ENCODE measurements at places on chromosomes 1 and 21.

- no peak for ATAC-seq
Measured at GRCh38 chr1:162847839-162848453, 13.0 kb downstream of the CCDC190 start.

DNA sequence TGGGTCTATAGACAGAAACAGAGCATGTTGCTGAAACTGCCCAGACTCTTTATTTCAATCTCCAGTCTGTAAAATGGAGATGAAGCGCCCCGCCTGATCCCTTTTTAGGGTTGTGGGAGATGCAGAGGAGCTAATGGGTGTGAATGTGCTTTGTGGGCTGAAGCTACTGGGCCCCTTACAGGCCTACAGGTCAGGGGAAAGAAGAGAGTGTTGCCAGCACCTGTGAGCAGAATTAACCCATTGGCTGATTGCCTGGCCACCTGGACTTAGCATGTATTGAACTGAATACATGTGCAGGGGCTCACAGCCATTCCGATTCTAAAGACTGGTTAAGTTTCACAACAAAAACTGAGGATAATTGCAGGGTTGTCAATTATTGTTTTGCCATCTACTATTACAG, 13.9 kb upstream of the ATF3 start:
- no peak for ATAC-seq

DNA sequence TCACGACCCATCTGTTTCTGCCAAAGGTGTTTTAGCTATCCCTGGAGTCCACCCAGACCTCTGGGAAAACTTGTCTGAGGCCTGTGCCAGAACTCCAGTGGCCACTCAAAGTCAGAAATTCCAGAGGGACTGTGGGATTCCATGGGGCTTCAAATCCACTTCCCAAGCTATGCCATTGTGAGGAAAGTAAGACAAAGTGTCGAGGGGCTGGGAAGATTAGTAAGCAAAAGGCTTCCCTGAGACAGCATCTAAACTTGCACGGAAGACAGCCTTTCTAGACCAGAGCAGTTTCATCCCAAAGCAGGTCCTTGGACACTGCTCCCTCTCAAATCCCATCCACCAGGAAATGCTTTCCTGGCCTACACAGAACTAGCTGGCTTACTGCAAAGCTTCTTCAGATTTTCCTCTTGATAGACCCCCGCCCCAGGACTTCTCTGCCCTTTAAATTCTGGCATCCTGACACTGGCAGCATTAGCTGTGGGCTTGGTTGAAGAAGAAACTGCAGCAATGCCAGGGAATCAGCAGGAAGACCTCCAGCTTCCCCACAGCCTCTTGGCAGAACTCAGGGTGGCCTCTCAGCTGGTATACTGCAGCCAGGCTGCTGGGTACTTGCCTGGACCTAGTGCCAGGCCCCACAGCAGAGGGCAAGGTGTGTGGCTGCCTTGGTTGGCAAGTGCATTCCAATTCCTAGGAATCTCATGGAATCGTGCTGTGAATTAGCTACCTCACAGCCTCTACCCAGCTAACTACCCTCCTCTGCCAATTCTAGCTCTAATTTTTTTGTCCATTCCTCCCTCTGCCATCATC, 27.3 kb upstream of the LMX1A start:
- no peak for ATAC-seq

- ATAC-seq, result no peak
Measured at GRCh38 chr1:42133809-42134526, 19.2 kb upstream of the GUCA2B start.

- no peak for ATAC-seq
Measured at GRCh38 chr21:46111193-46111571, 13.3 kb downstream of the COL6A2 start.

GRCh38 chr1:113223546-113223945, 150.5 kb downstream of the LRIG2 start:
- ATAC-seq, result no peak

GRCh38 chr1:9701665-9702064, 50.1 kb downstream of the PIK3CD start:
- no peak for ATAC-seq

DNA sequence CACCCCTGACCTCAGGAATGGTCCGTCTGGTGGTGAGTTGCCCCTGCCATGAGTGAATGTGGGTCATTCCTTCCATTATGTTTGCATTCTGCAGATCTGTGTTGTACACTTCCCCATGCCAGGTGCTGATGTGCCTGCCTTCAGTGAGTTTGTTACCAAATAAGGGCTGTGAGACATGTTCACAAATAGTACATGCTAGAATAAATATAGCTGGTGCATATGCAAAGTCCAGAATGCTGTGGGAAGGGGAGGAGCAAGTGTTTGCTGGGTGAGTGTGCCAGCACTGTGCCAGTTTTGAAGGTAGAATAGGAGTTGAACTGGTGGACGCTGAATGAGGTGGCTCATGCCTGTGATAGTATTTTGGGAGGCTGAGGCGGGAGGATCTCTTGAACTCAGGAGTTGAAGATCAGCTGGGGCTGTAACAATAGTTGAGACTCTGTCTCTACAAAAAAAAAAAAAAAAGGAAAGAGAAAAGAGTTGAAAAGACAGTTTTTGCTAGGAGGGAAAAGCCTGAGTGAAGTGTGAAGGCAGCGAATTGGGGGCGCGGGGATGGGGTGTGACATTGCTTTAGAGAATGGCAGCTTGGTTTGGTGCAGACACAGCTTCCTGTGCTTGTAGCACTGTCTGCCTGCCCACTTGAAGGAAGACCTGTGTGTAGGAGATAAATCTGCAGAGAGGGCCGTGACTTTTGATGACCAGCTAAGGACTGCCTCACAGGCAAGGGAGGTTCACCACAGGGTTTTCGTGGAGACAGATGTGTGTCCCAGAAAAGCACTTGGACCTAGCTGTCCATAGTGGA, 61.1 kb downstream of the LGR6 start:
- ATAC-seq, result no peak

DNA sequence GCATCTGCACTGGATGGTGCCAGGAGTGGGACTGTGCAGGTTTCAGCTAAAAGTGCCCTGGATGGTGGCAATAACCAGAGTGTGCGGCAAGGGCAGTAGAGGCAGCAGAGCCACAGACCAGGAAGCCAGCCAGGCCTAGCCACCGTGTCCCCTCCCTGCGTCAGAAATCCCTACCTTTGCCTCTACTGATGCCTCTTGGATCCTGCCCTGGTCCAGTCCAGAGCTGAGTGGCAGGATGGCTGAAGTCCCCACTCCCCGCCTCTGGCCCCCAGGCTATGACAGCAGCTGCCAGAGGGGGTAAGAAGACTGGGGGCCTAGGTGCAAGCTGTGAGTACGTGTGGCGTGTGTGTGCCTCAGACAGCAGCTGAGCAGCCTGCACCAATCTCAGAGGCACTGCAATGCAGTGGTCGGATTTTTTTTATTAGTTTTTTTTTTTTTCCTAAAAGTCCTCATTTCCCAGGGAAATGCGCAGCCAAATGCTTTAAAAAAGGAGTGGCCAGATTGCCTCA, 51.9 kb downstream of the SYT2 start:
- ATAC-seq, result no peak

- no peak for ATAC-seq
Measured at GRCh38 chr21:40847951-40848350, 993 bp upstream of the DSCAM start.

DNA sequence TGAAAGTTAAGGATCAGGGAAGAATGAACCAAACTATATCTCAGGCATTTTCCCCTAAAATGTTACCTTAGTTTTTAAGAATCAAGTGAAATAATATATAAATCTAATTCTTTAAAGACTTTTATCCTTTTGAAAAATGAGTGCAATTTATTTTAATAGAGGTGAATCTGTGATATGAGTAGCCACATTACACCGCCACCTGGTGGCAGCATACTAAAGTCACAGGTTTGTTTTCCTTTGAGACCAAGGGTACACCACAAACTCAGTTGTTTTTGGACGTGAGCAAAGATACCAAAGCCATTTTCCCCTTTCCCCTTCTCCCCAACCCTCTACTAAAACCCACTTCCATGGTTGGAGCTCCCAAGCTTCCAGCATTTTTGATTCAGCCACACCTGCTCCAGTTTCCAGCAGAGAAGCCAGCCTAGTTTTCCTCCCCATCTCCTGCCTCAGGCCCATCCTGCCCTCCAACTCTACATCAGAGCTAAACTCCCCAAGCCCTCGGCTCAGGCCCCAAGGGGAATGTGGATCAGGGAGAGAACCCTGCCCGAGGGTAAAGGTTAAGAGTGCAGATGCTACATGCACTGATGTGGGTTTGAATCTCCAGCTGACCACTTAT, 22.9 kb upstream of the LDLRAP1 start:
- peak; percentile 63 for ATAC-seq

- ATAC-seq, result no peak
Measured at GRCh38 chr1:6307099-6307498, 46.2 kb upstream of the GPR153 start.

DNA sequence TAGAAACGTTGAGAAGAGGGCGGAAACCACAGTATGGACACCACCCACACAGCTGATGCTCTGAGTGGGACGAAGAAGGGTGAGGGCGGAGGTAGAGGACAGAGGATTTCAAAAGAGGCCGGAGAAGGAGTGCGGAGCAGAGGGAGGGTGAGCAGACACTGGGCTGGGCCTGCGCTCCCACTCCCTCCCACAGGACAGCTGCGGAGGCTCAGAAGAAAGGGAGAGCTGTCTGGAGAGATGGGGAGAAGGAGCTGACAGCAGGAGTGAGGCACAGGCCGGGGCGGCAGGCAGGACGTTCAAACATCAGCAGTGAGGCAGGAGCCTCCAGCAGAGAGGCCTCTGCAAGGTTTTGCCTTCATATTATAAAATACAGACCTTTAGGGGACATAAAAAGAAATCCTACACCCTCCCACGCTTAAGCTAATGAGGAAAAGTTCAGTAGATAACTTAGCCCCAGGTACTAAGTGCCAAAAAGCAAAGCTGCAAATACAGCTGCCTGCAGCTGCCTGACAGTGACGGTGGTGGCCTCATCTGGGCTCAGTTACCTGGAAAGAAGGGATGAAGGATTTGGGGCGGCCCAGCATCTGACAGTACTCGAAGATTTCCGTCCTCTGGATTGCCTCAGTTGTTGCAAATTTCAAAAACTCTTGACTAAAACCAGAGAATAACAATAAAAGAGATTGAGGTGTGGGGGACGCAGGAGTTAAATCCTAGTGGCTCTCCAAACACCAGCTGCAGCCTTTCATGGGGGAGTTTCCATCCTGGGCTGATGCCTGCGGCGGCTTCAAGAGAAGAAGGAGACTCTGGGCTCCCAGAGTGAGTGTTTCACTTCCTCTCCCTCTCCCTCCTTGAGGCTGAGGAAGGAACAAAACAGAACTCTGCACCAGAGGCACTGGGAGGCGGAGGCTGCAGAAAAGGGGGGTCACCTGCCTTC, 25.6 kb downstream of the SEC16B start:
- ATAC-seq, result no peak

GRCh38 chr1:168634951-168635532, 58.6 kb downstream of the XCL1 start:
- no peak for ATAC-seq

GRCh38 chr1:56570924-56571372, 8.4 kb downstream of the PLPP3 start:
- ATAC-seq, result no peak

DNA sequence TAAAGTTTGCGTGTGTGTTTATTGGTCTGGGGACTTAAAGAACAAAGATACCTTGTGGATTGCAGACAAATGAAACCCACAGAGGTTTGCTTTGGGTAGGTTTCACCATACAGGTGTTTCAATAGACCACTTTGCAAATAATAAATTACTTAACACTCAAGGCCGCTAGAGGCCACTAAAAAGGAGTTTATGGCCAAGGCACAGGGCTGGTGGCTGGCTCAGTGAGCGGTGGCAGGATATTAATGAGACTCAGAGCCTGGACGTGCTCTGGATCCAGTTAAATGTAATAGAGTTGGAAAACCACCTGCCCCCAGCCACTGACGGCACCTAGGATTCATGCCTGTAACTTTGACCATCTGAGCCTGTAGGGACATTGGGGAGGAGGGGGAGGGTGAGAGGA, 44.5 kb downstream of the LRRC38 start:
- ATAC-seq, result no peak

DNA sequence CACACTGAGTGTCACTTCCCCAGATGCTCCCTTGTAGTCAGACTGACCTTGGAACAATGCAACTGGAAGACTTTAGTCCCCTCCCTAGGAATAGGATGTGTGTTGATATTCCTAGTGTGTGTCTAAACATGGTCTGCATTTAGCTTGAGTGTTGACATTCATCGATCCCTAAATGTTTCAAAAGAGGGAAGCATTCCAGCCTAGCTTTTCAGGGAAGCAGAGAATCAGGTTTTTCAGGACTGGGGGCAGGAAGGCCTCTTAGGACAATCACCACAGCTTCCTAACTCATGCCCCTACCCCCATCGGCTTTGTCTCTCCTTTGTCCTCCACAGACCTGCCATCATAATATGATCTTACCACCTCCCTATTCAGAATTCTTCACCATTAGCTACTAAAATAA, 43.4 kb downstream of the NMNAT2 start:
- ATAC-seq, result no peak

- ATAC-seq, result no peak
Measured at GRCh38 chr21:17466166-17466565, 46.7 kb upstream of the CXADR start.

GRCh38 chr1:19205403-19205802, 4.7 kb downstream of the UBR4 start:
- ATAC-seq, result no peak

DNA sequence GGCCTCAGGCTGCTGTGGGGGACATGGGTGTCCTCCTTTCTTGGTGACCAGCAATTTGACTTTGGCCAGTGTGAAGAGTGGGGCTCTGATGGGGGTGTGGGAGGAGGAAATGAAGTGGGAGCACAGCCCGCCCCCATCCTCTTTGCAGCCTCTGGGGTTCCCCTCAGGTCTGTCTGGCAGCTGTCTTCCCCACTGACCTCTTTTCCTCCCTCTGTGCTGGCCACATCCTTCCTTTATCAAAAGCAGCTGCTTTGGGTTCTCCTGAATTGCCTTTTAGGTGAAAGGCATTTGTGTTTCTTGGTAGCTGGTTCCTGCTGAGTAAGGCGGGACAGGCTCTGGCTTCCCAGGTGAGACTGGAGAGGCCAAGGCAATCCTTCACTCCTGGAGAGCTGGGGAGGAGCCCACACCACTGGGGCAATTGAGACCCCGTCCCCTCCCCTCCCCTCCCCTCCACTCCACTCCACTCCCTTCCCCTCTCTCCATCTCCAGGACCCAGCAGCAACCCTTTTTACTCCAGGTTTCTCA, 24.9 kb downstream of the PCAT6 start:
- ATAC-seq, result peak; percentile 68

GRCh38 chr1:97247196-97247595, 525.6 kb downstream of the PTBP2 start:
- no peak for ATAC-seq

DNA sequence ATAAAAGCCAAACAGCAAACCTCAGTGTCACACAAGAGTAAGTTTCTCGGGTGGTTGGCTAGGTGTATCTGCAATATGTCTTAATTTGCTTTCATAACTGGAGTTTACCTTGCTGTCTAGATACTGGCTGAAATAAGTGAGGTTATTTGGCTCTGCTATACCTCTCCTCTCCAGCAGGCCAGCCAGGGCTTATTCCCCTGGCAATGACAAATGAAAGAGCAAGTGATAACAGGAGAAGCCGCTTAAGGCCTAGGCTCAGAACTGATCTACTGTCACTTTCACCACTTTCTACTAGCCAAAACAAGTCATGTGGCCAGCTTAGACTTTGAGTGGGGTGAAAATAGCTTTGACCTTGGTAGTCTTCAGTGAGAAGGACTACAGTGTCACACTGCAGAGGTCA, 4.8 kb upstream of the RPE65 start:
- ATAC-seq, result no peak

GRCh38 chr1:159469921-159470533, 30.5 kb downstream of the OR10J1 start:
- no peak for ATAC-seq

Measured in stimulated activated memory B cell treated with anti-CD40 and anti-IgM and Interleukin-4, amounts not matched to agents 10 μg/mL and 1 μg/mL and 100 μg/mL, for 72 hours (primary cell).